ENCODE measurements at places on chromosomes 13 and 19.

DNA sequence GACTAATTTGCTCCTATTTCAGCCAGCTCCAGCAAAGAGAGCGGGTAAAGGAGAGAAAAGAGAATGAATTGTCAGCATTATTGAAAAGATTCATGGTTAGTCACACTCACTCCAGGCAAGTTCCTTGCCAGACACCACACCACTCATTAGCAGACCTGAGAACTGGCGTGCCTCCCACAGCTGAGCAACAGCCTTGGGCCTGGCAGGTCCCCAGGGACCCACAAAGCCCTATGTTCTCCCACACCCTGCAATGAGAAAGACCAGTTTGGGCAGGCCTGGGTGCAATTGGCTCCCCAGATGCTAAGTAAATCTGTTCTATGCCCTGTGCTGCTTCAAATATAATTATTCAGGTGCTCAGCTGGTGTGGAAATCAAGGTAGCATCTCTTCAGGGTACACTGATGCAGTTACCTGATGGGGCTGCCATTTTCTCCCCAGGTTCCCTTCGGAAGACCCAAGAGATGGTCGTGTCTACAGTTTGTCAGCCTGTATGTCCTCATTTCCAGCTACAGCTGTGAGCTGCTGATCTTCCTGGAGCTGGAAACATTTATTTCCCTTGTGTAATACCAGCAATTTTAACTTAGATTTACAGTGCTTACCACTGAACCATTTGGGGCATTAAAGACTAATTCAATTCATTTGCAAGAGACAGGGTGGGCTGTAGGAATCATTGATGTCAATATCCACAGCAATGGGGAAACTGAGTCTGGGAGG, 405.0 kb downstream of the COG6 start:
- DNase-seq: no peak

- DNase-seq: no peak
These were observed 14.8 kb downstream of the PSPC1 start for GRCh38 chr13:19767966-19768365.

- no peak for DNase-seq
These were observed 20.2 kb downstream of the ZNF544 start for GRCh38 chr19:58248886-58249285.

- DNase-seq: no peak
These were observed 255.5 kb downstream of the KCTD12 start for GRCh38 chr13:76630629-76631230.

DNA sequence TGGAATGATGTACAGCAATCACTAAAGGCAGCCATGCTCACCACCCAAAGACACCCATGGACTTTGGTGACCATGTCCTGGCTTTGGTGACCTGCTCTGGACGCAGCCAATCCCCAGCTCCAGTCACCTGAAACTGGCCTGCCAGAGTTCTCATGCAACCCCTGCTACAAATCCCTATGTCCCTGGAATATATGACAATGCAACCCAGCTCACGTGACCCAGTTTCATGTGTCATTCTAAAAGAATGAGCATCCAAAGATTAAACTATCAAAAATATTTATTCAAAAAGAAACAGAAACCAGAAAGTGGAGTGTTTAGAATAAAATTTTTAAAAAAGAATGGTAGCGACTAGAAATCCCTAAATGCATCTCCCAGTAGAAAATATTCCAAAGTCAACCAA, 203.3 kb upstream of the IRS2 start:
- no peak for DNase-seq

- no peak for DNase-seq
These were observed 4.0 kb downstream of the COL5A3 start for GRCh38 chr19:10006335-10006708.

- no peak for DNase-seq
These were observed 5.9 kb upstream of the GDF15 start for GRCh38 chr19:18379803-18380747.

DNA sequence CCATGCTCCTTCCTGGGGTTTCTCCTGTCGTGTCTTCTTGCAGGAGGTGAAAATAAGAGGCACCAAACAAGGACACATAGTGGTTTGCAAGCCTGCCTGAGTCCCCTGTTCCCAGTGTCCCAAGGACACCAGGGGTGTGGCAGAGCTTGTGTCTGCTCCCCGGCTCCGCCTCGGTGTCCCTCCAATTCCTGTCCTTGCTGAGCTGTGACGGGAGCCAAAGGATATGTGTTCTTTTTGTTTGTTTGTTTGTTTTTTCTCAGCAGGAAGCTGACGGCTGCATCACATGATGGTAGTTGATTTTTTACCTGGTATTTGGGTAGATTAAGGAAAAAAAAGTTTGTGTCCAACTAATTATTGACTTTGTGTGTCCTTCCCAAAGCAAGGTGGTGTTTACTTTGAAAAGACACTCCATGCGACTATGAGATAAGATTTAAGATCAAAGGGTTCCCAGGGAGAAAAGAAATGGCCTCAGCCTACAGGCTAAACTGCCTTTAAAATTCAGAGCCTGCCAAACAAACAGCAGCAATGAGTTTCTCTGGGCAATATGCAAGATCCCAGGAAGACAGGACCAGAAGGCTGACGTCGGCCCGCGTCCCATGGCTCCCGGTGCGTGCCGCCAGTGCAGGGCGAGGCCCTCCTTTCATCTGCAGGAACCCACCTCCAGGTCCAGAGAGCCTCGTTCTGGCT, 50.8 kb upstream of the XPO4 start:
- no peak for DNase-seq

GRCh38 chr19:44788971-44789370, 11.3 kb downstream of the CBLC start:
- no peak for DNase-seq

- DNase-seq: no peak
These were observed 494 bp upstream of the KLK14 start for GRCh38 chr19:51083181-51083580.

GRCh38 chr13:74922963-74923362, 559.0 kb downstream of the TBC1D4 start:
- DNase-seq: no peak

GRCh38 chr13:110173247-110173818, 133.6 kb downstream of the COL4A1 start:
- DNase-seq: no peak

DNA sequence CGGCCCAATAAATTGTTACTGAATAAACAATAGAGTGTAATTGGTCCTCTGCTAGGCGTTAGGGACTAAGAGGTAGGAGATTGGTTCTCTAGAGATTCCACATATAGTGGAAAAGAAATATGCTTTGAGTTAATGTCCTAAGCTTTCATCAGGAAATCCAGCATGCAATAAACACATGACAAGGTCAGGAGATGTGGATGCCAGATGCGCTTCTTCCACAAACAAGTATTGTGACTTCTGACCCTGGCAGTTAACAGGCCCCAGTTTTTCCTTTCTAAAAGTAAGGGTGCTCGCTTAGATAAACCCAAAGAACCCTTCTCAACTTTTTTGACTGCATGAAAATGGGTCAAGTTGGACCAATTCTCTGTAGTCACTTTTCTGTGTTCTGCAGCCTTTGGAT, 146.5 kb upstream of the SOX21 start:
- no peak for DNase-seq

DNA sequence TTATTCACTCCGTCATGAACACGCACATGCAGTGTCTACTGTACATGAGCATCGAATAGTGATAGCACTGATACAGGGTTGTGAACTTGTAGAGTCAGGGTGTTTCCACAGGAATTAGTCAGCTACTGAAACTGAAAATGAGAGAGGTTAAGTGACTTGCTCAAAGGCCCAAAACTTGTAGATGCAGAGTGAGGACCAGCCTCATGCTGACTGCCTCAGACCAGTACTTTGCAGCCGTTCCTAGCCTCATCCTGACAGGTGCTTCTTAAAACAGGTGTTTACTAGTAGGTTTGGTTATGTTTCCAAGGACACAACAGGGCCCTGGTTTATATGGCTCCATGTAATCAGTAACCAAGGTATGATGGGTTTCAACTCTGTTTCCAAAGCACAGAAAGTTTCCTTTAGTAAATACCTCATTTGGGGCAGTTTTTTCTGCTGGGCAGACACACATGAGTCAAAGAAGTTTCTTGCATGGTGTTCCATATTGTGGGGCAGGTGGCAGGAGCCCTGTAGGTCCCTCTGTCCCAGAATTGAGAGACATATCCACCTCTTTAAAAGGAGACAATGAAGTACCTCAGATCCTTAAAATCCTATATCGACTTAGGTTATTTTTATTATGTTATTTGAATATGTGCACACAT, 16.0 kb downstream of the FGF9 start:
- no peak for DNase-seq

GRCh38 chr13:38685974-38686576, 802 bp upstream of the FREM2 start:
- DNase-seq: no peak

GRCh38 chr19:55621673-55622231, 2.6 kb downstream of the ZNF784 start:
- DNase-seq: no peak

GRCh38 chr19:39416152-39417120, 4.0 kb downstream of the PLEKHG2 start:
- DNase-seq: no peak

DNA sequence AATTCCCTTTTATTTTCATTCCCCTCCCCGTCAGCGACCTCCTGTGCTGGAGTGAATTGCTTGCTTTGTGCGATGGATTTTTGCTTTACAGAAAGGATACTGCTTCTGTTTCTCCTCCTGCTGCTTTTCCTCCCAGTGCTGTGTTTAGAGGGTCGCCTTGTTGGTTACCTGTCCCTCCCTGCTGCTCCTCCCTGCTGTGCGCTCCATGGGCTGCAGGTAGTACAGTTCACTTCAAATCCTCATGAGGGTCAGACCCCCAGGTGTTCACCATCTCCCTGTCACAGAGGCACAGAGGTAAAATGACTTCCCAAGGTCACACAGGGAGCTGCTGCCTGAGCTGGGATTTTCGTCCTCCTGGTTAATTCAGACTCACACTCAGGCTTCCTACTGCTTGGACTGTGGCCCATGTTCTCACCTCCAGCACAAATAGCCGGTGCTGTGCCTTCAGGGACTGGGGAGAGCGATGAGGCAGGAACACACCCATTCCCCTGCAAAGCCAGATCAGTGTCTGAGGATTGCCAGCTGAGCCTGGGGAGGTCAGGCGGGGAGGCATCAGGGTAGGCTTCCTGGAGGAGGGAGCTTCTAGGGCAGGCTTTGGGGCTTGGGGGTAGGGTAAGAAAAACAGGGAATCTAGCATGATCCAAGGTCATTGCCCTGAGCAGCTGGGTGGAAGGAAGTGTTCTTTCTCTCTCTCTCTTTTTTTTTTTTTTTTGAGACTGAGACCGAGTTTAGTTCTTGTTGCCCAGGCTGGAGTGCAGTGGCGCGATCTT, 14.4 kb downstream of the BICRA start:
- no peak for DNase-seq

DNA sequence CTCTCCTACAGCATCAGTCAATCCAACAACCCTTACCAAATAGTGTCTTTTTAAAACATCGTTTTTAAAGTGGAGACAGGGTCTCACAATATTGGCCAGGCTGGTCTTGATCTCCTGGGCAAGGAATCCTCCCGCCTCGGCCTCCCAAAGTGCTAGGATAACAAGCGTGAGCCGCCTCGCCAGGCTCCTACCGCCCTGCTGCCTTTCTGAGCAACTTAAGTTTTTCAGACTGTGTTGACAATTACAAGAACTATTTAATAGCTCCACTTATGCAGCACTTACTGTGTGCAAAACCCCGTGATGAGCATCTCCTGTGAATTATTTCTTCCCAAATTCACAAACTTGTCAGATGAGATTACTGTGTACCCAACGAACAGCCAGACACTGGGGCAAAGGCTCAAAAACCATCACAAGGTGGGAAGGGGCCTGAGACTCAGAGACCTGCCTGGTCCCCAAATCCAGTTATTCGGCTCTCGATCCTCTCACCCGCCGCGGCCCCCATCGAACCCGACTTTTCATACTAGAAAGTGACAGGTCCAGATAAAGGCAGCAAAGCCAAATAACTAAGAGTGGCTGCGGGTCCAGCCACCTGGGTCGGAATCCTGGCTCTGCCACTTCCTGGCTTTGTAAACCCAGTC, 581 bp downstream of the RPL18 start:
- no peak for DNase-seq

- DNase-seq: no peak
These were observed 62.2 kb upstream of the ARGLU1 start for GRCh38 chr13:106630162-106630561.

- DNase-seq: no peak
These were observed 10.3 kb downstream of the RAB8A start for GRCh38 chr19:16121967-16122366.

- no peak for DNase-seq
These were observed 270.0 kb downstream of the NALCN start for GRCh38 chr13:101146101-101146898.

DNA sequence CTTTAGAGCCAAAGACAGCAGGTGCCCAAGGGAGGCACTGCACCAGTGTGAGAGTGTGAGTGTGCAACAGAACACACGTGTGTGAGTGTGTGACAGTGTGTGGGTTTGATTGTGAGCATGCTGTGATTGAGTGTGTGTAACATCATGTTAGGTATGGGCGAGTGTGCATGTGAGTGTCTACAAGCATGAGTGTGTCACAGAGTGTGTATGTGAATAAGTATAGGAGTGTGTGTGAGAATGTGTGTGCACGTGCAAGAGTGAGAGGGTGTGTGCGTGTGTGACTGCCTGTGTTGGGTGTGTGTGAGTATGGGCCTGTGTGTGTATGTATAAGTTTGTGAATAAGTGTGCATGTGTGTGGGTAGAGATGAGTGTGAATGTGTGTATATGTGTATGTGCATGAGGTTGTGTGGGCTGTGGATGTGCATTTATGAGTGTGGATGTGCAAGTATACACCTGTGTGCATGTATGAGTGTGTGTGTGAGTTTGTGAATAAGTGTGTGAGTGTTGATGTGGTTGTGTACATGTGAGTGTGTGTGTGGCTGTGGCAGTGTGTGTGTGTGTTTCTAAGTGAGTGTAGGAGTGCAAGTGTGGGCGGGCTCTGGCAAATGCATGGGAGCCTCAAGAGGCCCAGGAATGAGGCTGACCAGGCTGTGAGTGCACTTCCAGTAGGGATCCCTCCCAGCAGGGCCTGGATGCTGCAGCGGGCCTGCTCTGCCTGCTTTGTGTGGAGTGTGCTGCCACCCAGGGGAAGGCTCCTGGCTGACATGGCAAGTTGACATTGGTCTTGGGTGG, 198.4 kb downstream of the COL4A1 start:
- no peak for DNase-seq

GRCh38 chr19:6744381-6745301, 5.2 kb downstream of the TRIP10 start:
- DNase-seq: no peak

GRCh38 chr19:50496189-50497021, 14.6 kb downstream of the JOSD2 start:
- no peak for DNase-seq

GRCh38 chr19:33355535-33355934, 18.0 kb upstream of the CEBPG start:
- DNase-seq: no peak

Data from activated CD4-positive, alpha-beta T cell treated with anti-CD3 and anti-CD28 coated beads, Interleukin-2, amount 50 U/mL, for 1 hour (primary cell).